ENCODE measurements at places on chromosomes 6 and 20.

GRCh38 chr20:62682912-62683517, 25.6 kb upstream of the NTSR1 start:
- no peak for DNase-seq

GRCh38 chr6:149934249-149935156, 7.3 kb upstream of the ULBP2 start:
- peak; percentile 33 for DNase-seq

DNA sequence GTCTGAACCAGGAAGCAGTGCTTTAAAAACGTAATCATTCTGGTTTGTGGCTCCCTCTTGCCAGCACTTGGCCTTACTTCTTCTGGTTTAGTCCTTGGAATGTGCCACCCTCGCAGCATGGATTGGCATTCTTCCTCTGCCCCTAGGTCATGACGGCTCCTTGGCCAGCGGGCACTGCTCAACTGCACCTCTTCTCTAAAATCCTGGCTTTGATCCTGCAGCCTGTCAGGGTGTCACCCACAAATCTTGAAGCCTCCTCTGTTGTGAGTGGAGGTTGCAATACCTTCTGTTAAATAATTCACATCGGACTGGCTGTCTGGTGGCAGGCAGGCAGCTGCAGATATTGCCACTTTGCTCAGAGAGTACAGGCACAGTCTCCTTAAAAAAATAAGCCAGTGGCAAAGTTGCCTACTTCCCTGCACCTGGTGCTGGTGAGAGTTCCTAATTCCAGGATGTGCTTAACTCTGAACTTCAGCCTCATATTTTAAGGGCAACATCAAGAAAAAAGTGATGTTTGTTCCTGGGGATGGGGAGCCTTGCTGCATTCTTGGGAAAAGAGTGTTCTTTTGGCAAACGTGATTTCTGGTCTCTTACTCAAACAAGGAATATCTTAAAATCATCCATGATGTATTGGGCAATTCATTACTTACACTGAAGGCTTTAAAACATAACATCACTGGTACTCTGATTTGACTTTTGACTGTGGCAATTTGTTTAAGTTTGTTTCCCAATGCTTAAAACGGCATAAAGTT, 179.8 kb downstream of the FOXA2 start:
- no peak for DNase-seq

- DNase-seq: no peak
Measured at GRCh38 chr6:137830511-137830911, 36.5 kb upstream of the TNFAIP3 start.

- no peak for DNase-seq
Measured at GRCh38 chr20:50865591-50865990, 65.6 kb downstream of the ADNP start.

- DNase-seq: no peak
Measured at GRCh38 chr6:13407709-13408695, 79.4 kb downstream of the GFOD1 start.

GRCh38 chr20:9627219-9627618, 112.8 kb downstream of the LAMP5 start:
- DNase-seq: no peak

- DNase-seq: no peak
Measured at GRCh38 chr6:2914318-2914660, 11.2 kb upstream of the SERPINB9 start.

GRCh38 chr6:14502551-14502950, 385.0 kb downstream of the CD83 start:
- DNase-seq: no peak

GRCh38 chr6:162151021-162151665, 576.4 kb downstream of the PRKN start:
- DNase-seq: no peak

- no peak for DNase-seq
Measured at GRCh38 chr20:19099596-19100545, 112.6 kb upstream of the SLC24A3 start.

- no peak for DNase-seq
Measured at GRCh38 chr6:132683543-132683942, 24.6 kb upstream of the TAAR1 start.

GRCh38 chr6:10033223-10033829, 381.5 kb downstream of the TFAP2A start:
- DNase-seq: no peak

DNA sequence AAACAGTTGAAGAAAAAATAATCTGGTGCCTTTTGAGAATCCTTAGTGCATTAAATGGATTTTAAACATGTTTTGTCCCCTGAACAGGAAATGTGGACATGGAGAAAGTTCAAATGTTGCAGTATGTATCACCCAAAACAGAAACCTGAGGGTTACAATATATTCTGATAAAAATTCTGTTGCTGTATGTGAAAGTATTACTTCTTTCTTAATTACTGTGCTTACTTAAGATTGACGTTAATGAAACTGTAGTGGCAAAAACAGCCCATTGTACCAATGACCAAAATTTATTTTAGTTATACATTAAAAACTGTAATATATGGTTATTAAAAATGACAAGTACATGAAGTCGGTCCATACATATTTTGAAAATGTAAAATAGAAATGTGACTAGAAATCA, 100.6 kb downstream of the PRDM1 start:
- no peak for DNase-seq

- no peak for DNase-seq
Measured at GRCh38 chr6:28606424-28607391, 81.0 kb downstream of the GPX5 start.

GRCh38 chr6:7785243-7786035, 59.5 kb downstream of the BMP6 start:
- DNase-seq: no peak

DNA sequence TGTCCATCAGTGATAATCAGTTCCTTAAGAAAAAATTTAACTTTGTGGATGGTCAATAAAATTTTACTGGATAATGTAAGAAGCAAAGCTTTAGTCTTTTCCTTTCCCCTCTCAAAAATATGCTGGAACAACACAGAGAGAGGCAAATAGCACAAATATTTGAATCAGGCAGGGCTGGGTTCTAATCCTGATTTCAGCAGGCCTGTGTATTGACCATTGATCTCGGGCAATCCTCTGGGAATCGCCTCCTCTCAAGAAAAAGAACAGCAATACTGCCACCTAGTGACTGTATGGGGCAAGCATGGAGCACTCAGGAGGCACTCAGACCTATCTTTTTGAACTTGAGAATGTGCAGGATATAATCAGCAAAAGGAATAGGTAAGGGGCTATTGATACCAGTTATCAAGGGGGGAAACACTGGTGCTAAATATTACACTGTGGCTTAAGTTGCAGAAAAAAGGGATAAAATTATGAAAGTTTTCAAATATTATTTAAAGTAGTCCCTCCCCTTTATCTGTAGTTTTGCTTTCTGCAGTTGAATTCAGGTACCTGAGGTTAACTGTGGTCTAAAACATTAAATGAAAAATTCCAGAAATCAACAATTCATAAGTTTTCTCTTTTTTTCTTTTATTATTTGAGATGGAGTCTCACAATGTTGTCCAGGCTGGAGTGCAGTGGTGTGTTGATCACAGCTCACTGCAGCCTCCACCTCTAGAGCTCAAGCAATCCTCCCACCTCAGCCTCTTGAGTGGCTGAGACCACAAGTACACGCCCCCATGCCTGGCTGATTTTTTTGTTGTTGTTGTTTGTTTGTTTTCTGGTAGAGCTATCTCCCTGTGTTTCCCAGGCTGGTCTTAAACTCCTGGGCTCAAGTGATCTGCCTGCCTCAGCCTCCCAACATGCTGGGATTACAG, 91.8 kb upstream of the NHSL1 start:
- DNase-seq: peak; percentile 33

DNA sequence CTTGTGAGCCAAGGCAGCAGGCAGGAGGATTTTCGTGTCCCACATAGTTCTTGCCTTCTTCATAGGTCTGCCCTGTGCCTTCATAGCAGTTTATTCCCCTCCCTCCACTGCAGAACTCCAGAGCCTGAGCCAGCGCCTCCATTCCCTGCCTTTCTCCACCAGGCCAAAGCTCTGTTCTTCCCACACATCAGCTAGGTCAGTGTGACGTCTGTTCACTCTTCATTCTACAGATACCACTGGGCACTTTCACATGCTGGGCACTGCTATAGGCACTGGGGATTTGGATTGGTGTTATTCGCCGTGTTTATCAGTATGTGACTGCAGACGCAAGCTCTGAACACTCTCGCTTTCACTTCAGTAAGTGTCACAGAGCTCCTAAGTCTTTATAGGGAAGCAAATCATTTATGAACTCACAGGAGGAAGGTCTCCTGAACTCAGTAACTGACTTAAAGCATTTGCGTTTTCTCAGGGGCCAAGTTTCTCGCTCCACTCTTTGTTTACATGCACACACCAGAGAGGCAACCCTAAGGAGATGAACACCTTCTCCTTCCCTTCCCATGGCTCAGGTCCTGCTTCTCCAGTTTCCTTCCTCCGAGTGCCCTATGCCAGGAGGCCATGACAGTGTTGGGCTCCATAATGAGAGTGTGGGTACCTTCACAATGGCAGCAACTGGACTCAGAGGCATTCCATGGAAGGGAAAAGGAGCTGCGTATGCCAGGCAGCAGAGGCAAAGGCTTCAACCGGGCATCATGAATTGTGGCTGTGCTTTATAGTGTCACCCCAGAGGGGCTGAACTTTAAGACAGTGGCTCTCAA, 6.3 kb upstream of the APMAP start:
- no peak for DNase-seq

- no peak for DNase-seq
Measured at GRCh38 chr6:27829453-27830211, 82.6 kb downstream of the OR2B2 start.

DNA sequence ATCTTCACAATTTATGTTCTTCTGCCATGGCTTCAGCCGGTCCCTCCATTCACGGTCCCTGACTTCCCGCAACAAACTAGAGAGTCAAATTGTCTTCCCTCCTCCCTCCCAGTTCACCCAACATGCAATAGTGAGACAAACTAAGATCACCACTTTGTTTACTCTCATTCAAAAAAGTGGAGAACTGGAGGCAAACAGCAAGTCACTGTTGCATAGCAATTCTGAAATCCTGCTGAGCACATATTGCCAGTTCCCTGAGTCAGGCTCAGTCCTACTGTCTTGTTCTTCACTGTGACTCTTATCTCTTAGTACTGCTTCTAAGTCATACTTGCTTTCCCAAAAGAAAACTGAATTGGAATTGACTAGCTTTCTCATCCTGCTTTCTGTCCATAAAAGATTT, 287.2 kb upstream of the SASH1 start:
- no peak for DNase-seq

GRCh38 chr6:83378621-83379388, 52.0 kb downstream of the ME1 start:
- DNase-seq: no peak

DNA sequence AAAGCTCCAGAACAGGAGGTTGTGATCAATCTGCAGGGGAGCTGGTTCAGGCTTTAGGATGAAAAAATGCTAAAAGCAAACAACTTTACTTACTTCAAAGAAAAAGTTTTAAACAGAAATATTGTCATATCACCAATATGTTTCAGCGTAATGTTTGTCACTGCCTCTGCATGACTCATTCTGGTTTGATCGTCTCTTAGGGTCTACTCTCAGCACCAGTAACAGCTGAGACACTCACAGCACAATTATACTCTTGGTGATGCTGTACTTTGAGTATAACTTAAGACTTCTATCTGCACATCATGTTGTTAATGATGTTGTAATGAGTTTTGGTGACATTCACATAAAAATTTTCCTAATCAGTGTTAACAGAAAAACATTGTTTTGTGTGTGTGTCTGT, 665.4 kb downstream of the EPM2A start:
- DNase-seq: no peak

DNA sequence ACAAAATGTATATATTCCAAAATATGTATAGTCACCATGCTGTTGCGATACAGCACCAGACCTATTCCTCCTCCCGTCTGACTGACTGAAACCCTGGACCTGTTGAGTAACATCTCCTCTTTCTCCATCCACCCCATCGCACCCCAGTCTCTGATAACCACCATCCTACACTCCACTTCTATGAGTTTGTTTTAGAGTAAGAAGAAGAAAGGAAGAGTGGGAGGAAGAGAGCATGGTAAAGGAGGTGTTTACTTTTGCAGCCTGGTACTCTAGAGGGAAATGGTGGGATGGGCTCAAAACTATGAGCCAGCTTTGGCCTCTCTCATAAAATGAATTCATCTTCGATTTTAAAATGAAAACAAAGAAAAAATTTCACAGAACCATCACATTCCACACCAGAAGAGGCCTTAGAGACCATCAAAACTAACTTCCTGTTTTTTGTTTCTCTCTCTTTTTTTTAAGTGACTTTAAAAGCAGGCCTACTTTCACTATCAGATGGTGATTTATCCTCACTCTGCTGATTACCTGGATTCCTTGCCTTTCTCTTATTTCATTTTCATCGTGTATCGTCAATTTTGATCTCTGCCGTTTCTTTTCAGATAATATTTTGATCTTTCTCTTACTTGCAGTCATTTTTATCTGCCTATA, 16.8 kb upstream of the FUCA2 start:
- no peak for DNase-seq

DNA sequence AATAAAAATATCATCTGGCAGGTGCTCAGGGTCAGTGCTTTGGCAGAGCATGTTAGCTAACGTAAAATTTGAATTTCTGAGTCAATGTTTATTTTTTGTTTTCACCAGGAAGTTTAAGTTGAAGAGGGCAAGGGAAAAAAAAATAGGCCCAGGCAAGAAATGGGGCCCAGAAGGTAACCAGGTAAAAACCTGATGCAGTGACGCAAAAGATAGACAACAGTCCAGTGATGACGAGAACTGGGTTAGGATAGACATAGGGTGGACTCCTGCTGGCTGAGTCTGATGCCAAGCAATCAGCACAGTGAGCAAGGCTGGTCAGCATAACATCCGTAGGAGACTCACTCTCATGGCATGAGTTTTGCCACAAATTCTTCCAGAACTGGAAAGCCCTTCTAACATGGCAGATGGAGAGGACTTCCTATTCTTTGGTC, 42.2 kb downstream of the ZHX3 start:
- DNase-seq: peak; percentile 16

DNA sequence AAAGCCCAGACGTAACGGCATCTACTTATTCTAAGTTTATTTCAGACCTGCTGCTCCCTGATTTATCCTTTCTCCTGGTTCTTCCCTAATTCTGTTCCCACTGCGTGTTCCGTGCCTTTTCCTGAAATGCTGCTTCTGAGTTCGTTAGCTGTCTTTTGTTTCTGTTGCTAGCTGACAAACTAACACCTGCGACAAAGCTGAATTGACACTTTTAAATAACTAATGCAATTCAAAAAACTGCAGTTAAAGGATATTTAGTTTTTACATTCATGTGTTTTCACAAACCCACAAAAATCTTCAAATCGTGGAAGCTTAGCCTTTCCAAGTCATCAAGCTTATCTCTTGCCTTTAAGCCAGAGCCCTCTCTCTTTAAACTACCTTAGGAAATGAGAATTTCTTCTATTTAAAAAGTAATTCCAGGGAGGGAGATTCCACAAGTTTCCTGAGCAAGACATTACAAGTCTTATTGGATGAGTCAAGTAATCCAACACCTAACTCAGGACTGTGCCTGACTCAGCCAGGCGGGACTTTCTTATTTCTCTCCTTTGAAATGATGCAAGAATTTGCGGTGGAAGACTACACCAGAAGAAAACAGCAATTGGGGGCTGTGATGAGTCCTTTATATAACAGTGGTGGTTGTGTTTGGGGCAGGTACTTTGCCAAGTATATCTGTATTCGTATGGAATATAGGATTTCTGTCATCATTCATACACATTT, 6.3 kb downstream of the ADTRP start:
- DNase-seq: peak; percentile 31

GRCh38 chr6:66985816-66986215, 1278.8 kb upstream of the EYS start:
- DNase-seq: no peak

Measured in brain pericyte (primary cell).